ENCODE measurements at places on chromosomes 13 and 19.

DNA sequence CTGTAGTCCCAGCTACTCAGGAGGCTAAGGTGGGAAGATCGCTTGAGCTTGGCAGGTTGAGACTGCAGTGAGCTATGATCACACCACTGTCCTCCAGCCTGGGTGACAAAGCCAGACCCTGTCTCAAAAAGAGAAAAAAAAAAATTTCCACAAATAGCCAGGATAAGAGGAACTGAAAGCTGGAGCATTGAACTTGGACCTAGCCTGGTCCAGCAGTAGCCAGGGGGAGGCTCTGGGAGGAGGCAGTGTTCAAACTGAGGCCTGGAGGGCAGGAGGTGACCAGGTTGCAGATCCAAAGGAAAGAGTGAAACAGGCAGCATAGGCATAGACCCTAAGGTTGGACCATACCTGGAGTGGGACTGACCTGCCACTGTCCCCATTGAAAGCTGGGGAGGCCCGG, 26.9 kb upstream of the PIK3R2 start:
- DNase-seq, result no peak

- no peak for DNase-seq
These were observed 1.1 kb downstream of the INSR start for GRCh38 chr19:7292950-7293761.

- no peak for DNase-seq
These were observed 10.2 kb upstream of the CBLC start for GRCh38 chr19:44767295-44768180.

GRCh38 chr13:112943309-112944125, 25.5 kb upstream of the MCF2L start:
- no peak for DNase-seq

DNA sequence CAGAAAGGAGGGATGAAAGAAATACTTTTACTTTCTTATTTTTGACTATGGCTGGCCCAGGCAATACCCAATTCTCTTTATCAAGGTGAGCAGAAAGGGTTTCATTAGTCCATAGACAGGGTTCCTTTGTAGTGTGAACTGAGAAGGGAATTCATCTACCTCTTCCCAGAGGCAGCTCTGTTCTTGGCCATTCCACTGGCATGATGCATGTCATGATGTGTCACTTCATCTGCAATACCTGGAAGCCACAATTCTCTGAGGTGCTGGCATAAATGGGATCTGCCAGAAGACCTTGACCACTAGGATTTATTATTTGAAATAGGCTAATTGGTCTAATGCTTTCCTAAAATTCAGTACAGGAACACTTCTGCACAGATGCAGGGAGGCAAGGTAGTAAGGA, 542.8 kb downstream of the RFC3 start:
- DNase-seq, result no peak

DNA sequence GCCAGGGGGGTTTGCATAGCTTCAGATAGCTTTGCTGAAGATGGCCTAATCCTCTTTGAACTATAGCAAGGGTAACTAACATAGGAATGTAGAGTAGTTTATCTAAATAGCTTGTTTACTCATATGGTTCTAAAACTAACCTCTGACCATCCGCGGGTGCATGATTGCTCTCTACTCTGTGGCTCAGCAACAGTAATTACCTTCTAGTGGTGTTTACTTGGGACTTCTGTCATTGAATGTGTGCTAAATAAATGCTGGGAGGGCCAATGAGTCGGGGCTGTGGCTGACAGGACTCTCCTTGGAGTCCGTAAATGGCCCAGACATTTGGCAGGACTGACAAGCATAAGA, 1461.9 kb downstream of the UQCRFS1 start:
- DNase-seq, result no peak

GRCh38 chr13:47858042-47859025, 142.7 kb downstream of the SUCLA2 start:
- no peak for DNase-seq

All from NK-92 treated with Interleukin-12 subunit alpha and Interleukin-12 subunit beta, amount 100 ng/mL, for 24 hours (cell line).